A172 (cell line): ENCODE measurements at places on chromosomes 3 and 15. TPM values are rescaled to one million over a fixed set of nuclear protein-coding genes. Genes with fewer than 3 reads are reported as not detected.

DNA sequence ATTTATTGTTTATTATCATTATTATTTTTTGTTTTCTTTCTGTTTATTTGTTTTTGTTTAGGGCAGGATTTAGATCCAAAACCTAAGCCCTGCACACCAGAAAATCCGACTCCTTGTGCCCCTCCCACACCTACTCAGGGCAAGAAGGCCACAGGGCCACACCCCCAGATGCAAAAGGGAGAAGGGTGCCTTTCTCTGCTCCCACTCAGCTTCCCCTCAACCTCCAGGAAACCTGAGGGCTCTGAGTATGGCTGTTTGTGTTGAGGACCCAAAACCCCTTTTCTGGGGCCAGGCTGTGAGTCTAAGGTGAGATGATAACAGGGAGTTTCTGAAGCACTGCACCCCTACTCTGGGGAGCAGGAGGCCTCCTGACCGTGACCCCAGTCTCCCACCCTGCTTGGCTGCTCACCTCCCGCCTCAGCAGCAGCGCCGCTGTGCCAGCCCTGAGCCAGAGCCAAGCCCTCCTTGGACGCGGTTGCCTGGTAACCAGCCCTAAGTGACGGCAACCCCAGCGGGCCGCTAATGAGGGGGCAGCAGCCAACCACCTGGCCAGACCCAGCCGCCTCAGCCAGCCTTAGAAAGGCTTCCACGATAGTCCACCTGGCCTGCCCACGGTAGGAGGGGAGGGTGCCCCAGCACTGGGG, 6.4 kb upstream of the C15orf39 start:
- no peak for DNase-seq

DNA sequence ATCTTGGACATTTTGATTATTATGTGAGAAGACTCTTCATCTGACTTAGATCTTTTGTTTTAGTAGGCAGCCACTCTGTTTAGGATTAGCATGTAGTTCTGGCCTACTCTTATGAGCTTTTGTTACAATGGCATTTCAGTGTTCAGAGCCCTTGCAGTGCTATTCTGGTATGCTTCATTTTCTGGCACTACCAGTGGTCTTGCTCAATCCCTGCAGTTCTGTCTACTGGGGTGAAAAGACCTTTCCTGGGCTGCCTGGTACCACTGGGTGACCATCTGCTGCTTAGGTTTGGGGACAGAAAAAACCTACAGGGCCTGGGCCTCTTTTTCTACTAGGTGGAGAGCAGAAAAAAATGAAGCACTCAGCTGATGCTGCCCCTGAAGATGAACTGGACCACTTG, 42.5 kb downstream of the IL16 start:
- DNase-seq, result no peak

DNA sequence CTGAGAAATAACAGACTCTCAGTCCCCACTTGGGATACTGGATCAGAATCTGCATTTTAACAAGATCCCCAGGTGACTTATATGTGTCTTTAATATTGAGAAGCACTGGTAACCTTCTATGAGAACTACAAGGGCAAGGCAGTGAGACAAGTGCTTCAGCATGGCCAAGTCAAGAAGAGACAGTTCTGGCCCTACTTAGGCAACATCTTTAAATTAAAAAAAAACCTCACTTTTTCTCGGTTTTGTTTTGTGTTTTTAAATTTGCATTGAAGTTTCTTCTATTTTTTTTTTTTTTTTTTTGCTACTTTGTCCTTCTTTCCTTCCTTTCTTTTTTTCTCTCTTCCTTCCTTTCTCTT, 42.5 kb upstream of the SPTSSB start:
- DNase-seq, result no peak

DNA sequence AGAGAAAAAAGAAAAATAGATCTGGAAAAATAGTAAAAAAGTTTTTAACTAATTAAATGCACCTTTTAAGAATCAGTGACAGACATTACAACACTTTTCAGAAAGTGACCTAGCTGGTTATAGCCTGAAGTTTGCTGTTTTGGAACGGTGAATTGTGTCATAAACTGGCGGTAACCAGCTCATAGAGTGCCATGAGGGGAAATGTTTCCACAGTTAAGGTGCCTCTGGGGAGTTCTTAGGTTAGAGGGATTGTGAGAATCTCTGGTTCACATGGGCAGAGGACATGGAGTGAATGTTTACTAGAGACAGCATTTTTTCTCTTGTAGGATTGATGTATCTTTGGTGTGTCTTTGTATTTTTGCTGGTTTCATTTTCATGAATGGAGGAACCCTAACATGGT, 2.8 kb downstream of the TBC1D23 start:
- DNase-seq, result no peak

GRCh38 chr15:23567921-23568320, 2.4 kb downstream of the MKRN3 start:
- no peak for DNase-seq

Gene ADIPOQ
- total RNA-seq, result not detected in 2 replicates

Gene CLSTN2
- 1.1 and 6.3 TPM in 2 replicates for total RNA-seq

Gene MCTP2
- total RNA-seq, result not detected in 2 replicates

Gene TRPM1
- 0.05 TPM in 1 of 2 replicates, not detected in the other for total RNA-seq

DNA sequence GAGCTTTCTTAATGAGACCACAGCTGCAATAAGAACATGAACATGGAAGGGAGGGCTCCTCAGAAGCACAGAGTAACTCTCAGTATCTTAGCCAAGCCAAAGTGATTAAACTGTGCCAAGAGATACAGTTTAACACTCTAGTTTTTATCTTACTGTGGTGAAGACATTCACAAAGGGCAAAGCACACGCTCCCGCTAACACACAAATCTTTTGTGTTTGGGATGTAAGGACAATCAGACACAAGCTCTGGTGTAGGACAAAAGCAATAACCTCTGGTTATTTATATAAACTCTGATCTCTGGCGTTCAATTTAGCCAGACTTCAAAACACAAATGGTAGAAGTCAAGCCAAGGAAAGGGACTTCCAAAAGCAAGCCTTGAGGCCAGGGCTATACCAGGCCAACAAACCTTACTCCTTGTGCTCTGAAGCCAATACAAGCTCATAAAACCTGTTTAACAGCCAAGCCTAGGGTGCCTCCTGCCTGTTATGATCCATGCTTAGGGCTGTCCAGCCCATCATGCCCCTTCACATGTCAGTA, 27.8 kb downstream of the DPH3 start:
- no peak for DNase-seq

GRCh38 chr15:48811325-48811958, 573 bp upstream of the CEP152 start:
- DNase-seq, result no peak

DNA sequence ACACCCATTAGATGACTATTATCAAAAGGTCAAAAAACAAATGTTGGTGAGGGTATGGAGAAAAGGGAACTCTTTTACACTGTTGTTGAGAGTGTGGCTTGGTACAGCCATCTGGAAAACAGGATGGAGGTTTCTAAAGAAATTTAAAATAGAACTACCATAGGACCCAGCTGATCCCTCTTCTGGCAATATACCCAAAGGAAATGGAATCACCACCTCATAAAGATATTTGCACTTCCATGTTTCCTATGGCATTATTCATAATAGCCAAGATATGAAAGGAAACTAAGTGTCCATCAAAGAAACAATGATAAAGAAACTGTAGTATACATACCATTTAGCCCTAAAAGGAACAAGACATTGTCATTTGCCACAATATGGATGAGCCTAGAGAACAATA, 186.3 kb downstream of the SCAPER start:
- no peak for DNase-seq

Gene LXN
- total RNA-seq, result not detected in 2 replicates

Gene CTDSPL
- 26.7 and 32.5 TPM in 2 replicates for total RNA-seq
